ENCODE measurements at places on chromosomes 13 and 19.

- no peak for DNase-seq
Observed at GRCh38 chr19:38035515-38036495, 128.8 kb downstream of the SIPA1L3 start.

GRCh38 chr13:85564598-85564997, 234.6 kb downstream of the SLITRK6 start:
- no peak for DNase-seq

GRCh38 chr13:43071824-43072223, 48.4 kb downstream of the DNAJC15 start:
- DNase-seq = no peak

DNA sequence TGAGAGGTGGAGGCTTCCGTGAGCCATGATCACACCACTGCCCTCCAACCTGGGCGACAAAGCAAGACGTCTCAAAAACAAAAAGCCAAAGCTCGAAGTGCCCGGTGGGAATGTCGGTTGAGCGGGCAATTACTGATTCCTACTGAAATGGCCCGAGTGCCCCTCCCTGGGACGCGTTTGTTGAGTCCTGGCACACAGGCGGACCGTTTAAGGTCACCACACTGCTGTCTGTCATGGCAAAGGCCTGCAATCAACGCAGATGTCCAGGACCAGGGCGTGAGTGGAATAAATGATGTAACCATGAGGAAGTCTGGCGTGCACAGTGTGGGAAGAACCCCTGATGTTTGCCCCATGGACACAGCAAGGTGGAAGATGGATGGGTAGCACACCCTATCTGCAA, 19.2 kb upstream of the C2CD4C start:
- DNase-seq = no peak

DNA sequence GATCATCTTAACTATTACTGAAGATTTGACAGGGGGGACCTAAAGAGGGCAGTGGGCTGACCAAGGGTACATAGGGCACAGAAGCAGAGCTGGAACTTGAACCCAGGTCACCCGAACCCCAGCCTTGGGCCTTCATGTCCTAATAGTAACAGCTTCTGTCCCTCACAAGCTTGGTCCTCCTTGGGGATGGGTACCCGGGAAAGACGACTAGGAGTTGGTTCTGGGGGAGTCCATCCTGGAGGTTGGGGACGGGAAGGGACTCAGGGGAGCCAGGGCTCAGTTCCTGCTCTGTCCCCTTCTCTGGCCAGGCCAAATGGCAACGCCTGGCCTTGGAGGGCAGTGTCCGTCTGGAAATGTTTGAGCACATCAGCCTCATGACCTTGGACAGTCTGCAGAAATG, 39.6 kb upstream of the CYP4F8 start:
- no peak for DNase-seq

GRCh38 chr19:28497137-28497536, 715.8 kb downstream of the UQCRFS1 start:
- DNase-seq = no peak

GRCh38 chr13:111508164-111508870, 187.9 kb downstream of the TEX29 start:
- no peak for DNase-seq

DNA sequence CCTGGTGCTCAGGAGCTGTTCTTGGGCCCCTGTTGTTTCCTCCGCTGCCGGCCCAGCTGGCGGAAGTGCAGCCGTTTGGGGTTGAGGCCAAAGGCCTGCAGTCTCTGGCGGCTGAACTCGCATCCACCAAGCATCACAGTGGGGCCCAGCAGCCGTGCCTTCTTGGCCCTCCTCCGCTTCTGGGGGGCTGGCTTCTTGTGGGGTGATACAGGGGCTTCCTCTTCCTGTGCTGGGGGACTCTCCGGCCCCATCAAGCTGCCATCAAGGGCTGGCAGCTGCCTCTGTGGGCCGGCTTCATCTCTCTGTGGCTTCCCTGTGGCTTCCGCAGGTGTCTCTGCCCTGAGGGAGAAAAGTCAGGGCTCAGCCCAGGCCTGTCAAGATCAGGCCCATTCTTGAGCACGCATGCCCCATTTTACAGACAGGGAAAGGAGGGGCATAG, 10.3 kb downstream of the ATG4D start:
- peak; percentile 31 for DNase-seq

GRCh38 chr13:31610270-31610998, 128.9 kb upstream of the RXFP2 start:
- DNase-seq = no peak

DNA sequence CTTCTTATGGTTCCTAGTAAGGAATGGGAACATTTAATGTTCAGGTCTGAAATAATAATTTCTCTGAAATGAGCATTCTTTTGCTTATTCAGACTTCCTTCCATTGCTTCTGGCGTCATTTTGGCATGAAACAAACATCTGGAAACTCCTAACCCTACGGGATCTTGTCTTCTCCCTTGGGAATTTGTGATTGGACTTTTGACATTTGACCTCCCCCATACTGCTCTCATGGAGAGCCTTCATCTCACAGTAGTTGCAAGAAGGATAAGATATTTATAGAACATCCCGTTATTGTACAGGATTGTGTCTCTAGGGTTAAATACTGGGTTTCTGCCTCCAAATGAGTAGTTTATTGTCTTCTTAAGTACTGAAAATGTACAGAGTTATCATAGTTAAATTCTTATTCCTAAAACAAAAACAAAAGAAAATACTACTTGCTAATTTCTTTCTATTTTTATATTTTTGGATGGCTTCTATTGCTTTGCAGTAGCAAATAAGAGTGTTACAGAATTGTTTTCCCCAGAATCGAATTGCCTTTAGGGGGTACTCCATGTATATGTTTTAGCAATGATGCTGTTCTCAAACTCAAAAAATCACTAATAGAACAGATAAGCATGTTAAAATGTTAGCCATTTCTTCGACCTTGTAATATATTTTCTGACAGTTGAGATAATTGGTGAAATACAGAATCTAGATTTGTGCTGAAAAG, 366.8 kb downstream of the DLEU7 start:
- DNase-seq = no peak

GRCh38 chr13:64160479-64160878, 2744.8 kb upstream of the PCDH20 start:
- DNase-seq = no peak

DNA sequence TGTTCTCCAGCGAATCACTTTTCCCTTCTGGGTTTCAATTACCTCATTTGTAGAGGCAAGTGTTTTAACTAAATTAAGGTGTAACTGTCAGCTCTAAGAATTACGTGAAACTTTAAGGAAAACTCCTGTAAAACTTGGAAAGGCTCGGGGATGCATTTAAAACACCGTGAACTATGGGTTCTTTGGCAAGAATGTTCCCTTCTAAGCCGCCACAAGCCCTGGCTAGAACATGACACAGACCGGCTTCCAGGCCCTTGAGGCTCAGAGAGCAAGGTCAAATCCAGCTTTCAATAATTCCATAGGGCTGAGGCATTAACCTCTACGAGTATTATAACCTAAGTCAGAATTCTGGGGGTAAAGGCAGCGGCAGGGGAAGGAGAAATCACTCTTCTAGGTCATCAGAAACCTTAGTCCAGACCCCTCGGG, 685 bp downstream of the VWA8 start:
- no peak for DNase-seq

DNA sequence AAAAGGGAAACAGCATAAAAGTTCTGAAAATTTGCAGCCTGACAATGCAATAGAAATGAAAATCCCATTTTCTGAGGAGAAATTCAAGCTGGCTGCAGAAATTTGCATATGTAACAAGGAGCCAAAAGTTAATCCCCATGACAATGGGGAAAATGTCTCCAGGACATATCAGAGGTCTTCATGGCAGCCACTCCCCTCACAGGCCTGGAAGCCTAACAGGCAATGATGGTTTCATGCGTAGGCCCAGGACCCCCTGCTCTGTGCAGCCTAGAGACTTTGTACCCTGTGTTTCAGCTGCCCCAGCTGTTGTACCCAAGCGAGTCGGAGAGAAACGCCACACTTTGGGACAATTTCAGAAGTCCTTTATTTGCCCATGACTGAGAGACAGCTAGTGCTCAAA, 701.3 kb upstream of the KLHL1 start:
- DNase-seq = no peak

- DNase-seq = no peak
Observed at GRCh38 chr19:39413272-39413910, 922 bp downstream of the PLEKHG2 start.

GRCh38 chr13:67229481-67230403, at the start of gene PCDH9:
Gene PCDH9, minus strand, starts transcription at chr13:67230336. Its CDS starts 1,896 bp downstream, at chr13:67228440.
- DNase-seq = no peak

- DNase-seq = no peak
Observed at GRCh38 chr13:33859691-33860303, 41.8 kb downstream of the RFC3 start.

- no peak for DNase-seq
Observed at GRCh38 chr13:93740334-93740733, 513.7 kb downstream of the GPC6 start.

- no peak for DNase-seq
Observed at GRCh38 chr19:51798062-51798461, 3.1 kb downstream of the FPR3 start.

- no peak for DNase-seq
Observed at GRCh38 chr13:80340651-80341100, 250 bp downstream of the SPRY2 start.

- no peak for DNase-seq
Observed at GRCh38 chr19:7883105-7883504, 5.2 kb upstream of the LRRC8E start.

GRCh38 chr13:102970542-102970941, 95.7 kb downstream of the SLC10A2 start:
- DNase-seq = no peak

GRCh38 chr13:109012115-109012514, 382.7 kb downstream of the MYO16 start:
- no peak for DNase-seq

- DNase-seq = no peak
Observed at GRCh38 chr13:41678249-41678648, 220.9 kb downstream of the RGCC start.

DNA sequence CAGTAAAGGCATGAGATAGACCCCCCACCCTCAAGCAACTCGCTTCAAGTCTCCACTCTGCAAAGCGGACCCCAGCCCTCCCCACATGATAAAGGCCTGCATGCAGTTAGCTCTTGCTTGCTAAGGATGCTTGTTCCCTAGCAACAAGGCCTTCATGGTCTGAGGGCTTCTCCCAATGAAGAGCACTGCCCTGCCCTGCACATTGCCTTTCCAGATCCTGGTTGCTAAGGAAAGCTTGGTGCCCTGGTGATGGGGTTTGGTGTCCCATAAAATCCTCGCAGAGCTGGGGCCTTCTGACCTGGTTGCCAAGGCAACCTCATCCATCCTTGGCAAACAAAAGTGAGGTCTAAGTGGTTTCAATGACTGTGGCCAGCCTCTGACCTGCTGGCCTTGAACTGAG, 6.0 kb downstream of the DBP start:
- no peak for DNase-seq

DNA sequence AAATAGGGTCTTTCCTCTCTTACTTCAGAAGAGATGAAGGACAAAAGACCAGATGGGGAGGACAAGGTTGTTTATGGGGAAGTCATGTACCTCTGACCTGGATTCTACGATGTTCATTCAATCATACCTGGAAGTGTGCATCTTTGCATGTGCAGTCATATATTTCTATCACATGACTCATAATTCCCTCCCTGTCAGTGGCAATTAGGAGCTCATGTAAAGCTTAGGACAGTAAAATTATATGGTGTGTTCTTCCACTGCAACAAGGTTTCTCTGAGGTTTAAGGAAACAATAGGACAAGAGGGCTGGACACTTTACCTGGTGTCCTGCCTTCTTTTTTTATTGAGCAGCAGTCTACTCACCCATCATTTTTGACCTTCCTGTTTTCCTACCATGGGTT, 19.8 kb downstream of the CEACAM7 start:
- DNase-seq = no peak
